T follicular helper cell (primary cell): ENCODE measurements at places on chromosomes 11 and 22.

GRCh38 chr11:85912414-85912813 lies 57.2 kb downstream of the CCDC83 start:
- DNase-seq: no peak

DNA sequence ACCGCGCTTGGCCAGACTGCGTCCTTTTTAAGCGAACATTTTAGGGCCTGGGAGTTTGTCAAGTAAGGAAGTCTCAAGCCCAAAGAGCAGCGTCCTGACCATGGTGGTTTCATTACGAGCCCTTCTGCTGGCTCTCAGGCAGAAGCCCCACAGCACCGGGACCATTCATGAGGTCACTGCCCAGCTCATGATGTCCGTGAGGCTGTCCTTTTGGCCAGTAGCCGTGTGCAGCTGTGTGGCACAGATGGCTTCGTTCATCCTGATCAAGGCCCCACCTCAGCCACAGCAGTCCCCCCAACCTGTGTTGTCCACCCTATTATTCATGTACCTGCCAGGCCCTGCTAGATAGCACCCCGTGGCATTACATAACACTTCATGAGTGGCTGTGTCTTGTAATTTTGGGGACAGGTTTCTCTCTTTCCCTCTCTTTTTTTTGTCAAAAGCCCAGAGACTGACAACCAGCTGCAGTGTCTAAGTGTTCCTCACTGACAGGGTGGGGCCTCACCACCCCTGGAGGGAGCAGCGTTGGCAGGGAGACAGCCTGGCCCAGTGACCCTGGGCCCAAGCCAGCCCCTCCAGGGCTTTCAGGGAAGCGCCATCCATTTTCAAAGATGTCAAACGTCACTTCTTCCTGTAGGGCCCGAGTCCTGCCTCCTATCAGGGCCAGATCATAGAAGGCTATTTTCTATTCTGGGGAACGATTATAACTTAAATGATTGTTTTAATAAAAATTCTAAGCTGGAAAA lies 21.8 kb upstream of the CABP7 start:
- DNase-seq: no peak

- DNase-seq: no peak
Measured at GRCh38 chr11:26865703-26866102, 128.2 kb upstream of the FIBIN start.

GRCh38 chr11:83147895-83148294 lies 9.0 kb upstream of the PCF11 start:
- DNase-seq: no peak

GRCh38 chr11:95289378-95290101 lies 58.5 kb upstream of the SESN3 start:
- no peak for DNase-seq

DNA sequence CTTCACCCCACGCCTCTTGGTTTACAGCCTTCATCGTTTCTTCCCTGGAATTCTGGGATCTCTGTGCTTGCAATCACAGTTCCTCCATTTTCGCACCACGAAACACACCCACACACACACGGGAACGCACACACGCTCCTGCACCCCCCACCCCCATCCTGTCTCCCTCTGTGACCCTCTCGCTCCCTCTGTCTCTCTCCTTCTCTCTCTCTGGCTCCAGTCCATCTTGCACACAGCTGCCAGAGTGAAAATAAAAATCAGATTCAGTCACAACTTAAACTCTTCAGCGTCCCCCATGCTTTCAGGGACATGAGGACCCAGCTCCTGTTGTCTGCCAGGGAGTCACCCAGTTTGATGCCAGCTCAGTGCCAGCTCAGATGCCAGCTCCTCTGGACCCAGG lies 3.0 kb downstream of the GAL start:
- no peak for DNase-seq

GRCh38 chr11:58907780-58908179 lies 31.5 kb upstream of the GLYATL1 start:
- no peak for DNase-seq

DNA sequence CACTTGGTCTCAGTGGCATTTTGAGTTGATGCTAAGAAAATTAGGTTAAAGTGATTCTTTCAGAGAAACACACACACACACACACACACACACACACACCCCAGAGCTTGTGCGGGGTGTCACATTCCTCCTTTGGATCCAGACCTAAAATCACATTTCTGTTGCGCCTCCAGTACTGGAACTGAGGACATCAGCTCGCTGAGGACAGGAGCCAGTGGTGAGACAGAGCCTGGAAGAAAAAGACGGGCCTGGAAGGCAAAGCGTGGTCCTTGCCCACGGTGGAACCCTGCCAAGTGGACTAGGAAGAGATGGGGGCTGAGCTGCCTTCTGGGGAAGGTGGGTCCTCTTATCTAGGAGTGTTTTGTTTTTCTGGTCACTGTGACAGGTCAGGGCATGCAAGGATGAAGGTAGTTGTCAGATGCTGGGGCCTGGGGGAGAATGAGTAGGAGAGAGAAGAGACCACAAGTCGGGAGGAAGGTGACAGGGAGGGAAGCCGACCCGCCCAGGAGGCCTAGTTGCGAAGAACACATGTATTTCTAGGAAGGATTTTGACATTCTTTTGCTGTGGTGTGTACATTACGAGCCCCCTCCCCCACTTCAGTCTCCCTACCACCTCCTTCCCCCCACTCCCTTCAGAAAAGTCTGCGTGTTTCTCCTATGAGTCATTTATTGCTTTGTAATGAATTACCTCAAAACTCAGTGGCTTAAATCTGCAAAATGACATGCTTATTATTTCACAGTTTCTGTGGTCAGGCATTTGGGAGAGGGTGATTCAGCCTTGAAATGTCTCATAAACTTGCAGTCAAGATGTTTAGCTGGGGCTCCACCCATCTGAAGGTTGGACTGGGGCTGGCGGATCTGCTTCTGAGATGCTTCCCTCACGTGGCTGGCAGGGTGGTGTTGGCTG lies 4.8 kb upstream of the ELFN2 start:
- no peak for DNase-seq

DNA sequence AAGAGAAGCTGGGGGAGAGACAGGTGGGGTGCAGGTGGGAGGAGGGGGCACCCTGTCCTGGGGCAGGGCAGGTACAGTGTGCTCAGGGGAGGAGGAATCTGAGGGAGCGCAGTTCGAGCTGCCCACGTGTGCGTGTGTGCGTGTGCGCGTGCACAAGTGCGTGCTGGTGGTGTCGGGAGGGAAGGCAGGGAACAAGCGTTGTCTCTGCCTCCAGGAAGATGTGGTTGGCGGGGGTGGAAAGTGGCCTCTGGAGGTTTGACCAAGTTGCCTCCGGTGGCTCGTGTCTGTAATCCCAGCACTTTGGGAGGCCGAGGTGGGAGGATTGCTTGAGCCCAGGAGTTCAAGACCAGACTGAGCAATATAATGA lies 49.9 kb upstream of the THY1 start:
- DNase-seq: no peak

- DNase-seq: no peak
Measured at GRCh38 chr22:28734393-28734792, 7.2 kb downstream of the CHEK2 start.

DNA sequence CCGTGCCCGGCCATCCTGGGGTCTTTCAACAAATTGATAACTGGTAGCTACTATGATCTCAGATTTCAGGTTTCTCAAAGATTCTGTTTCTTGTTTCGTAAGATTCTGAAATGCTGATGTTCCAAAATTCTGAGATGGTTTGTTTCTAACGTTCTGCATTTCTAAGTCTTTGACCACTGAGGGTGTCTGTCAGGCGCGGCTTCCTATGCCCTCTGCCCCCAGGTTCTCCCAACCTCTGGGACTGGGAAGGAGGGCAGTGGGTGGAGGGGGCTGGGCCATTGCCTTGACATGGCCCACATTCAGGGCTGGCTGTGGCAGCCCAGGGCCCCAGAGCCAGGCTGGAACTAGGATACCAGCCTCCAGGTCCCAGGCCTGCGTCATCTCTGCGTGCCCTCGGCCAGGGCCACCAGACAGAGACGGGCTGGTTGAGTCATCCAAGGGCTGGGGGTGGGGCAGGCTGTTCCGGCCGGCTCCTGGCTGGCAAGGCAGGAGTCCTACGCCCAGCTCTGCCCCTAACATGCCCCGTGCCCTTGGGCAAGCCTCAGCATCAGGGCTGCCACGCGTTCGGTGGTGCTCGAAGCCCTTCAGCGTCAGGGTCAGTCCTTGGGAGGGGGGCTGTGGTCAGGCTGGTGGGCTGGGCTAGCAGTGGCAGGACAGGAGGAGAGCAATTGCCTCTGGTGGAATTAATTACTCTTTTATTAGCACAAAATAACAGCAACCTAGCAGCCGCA lies 5.2 kb downstream of the TMEM134 start:
- no peak for DNase-seq

GRCh38 chr11:12220305-12220704 lies 109.9 kb downstream of the MICAL2 start:
- no peak for DNase-seq

DNA sequence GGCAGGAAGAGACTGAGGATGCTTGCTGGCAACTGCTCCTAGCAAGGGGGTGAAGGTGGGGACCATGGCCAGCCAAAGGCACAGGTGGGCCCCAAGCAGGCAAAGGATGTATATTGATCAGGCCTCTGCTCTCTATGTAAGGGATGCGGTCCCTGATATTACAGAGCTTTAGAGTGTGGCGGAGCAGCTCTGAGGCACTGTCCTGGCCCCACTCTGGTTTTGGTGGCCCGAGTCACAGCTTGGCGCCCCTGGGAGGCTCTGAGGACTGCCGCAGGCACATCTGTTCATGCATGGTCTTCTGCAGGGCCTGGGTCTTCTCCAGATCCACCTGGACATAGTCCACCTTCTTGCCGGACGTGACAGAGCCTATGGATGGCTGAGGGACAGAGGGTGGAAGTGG lies 45.5 kb downstream of the GAB4 start:
- no peak for DNase-seq

DNA sequence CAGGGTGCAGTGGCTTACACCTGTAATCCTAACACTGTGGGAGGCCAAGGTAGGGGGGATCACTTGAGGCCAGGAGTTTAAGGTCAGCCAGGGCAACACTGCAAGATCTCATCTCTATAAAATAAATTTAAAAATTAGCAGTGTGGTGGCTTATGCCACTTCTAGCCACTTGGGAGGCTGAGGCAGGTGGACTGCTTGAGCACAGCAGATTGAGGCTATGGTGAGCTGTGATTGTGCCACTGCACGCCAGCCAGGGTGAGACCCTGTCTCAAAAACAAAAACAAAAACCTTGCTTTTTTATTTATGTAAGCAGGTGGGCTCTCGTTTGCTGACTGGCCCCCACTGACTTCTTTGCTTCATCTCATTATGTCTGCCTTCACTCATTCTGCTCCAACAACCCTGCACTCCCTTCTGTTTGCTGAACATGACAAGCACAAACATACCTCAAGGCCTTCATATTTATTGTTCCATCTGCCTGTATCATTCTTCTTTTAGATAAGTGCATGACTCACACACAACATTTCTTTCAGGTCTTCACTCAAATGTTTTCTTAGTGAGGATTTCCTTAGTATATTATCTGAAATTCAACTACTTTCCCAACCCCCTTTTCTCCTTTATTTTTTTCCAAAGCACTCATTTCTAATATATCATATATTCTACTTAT lies 32.4 kb upstream of the CLNS1A start:
- DNase-seq: no peak

DNA sequence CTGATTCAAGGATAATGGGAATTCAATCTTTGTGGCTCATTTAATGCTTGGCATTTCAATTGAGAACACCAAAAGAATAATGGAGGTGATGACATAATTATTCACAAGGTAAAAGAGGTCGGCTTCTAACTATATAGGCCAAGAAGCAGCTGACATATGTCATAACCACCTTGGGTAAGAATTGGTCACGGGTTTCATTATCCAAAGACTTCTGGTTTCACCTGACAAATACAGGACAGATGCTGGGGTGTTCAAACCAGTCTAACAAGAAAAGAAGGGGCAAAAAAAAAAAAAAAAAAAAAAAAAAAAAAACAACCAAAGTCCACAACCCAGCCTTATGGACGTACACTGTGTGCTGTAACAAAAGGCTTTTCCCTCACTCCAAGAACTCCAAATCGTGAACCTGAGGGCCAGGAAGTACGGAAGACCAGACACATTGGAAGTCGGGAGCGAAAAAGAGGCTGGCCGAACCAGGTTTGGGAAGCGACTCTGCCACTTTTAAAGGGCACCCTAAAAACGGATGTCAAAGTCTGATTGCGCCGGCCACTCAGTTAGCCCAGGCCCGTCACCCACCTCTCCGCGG lies 385 bp downstream of the HARBI1 start:
- DNase-seq: no peak

DNA sequence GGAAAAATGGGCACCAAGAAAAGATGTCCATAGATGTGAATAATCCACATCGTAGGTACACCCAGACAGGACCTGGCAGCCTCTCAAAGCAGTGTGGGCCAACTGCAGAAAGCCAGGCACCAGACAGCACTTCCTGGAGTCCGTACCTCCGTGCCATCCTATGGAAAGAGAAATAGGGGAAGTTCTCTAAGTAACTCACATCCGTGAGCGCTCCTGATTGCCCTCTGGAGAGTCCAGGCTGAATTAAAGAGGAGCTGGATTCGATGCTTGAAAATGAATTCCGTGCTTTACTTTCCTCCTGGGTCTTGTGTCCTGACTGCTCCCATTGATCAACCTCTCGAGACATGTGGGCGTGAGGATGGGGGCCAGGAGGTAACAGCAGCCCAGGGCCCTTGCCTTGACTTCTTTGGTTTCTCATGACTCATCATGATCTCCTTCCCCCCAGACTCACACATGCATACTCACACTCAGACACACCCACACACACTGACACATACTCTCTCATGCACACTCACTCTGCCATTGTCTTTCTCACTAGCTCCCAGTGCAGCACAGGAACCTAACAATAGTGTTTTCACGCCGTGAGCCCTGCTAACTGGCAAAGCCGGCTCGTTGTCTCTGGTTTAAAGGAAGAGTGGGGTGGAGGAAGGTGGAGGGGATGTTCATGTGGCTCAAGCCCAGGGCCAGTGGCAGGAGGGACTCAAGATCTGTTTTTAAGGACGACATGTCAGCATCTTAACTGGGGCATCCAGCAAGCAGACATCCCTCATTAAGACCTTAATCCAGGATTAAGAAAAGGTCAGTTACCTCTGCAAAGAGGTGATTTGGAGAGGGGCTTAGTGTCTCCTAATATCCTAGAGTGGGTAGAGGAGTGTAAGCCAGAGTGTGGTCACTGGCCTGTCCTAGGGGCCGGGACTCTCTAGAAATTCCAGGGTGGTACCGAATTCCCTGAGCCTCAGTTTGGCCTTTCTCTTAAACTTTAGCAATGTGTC lies 104.2 kb downstream of the SCN3B start:
- no peak for DNase-seq

- DNase-seq: peak; percentile 68
Measured at GRCh38 chr11:67265633-67266448, 432 bp upstream of the GRK2 start.
